Activated naive CD4-positive, alpha-beta T cell treated with anti-CD3 and anti-CD28 coated beads, Interleukin-2, amount 50 U/mL, for 16 hours (primary cell): ENCODE measurements at places on chromosomes 13 and 19.

DNA sequence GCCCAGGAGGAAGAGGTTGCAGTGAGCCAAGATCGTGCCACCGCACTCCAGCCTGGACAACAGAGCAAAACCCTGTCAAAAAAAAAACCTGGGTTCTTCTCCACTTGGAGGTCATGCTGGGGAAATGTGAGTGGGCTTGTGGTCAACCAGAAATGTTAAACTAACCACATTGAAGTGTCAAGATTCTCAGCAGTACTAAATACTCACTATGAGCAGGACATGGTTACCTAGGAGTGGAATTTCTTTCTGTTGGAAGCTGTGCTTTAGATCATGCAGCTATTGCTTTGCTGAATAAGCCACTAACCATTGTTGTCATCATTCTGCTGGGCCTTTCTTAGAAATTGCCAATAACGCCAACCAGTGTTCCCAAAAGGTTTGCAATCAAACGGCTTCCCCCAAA, 253.3 kb upstream of the TSHZ3 start:
- no peak for DNase-seq

DNA sequence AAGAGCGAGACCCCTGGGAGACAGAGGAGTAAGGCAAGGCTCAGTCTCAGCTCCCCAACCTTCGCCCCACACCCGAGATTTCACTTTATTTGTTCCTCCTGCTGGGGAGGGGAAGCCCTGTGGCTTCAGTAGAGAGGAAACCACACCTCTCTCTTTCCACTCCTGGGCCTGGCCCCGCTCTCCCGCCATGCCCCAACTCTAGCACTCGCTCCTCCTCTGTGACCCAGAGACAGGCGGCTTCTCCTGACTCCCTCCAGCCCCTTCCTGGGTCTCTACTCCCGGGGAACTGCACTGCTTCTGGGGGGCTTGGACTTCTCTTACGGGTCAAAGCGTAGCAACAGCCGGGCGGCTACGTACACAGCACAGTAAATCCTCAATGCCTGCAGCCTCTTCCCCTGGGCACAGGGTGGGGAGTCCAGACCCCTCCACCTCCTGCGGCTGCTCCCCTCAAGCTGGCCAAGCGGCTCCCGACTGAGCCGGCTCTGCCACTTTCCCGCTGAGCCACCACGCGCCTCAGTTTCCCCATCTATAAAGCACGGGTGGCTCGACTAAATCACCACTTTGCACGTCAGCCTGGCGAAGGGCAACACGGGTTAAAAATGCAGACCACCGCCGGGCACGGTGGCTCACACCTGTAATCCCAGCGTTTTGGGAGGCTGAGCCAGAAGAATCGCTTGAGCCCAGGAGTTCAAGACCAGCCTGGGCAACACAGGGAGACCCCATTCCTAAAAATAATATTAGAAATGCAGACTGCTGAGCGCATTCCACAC, 1.4 kb downstream of the RNF126 start:
- peak; percentile 62 for DNase-seq

- DNase-seq = no peak
Measured at GRCh38 chr13:42369071-42369797, 97.3 kb downstream of the AKAP11 start.

DNA sequence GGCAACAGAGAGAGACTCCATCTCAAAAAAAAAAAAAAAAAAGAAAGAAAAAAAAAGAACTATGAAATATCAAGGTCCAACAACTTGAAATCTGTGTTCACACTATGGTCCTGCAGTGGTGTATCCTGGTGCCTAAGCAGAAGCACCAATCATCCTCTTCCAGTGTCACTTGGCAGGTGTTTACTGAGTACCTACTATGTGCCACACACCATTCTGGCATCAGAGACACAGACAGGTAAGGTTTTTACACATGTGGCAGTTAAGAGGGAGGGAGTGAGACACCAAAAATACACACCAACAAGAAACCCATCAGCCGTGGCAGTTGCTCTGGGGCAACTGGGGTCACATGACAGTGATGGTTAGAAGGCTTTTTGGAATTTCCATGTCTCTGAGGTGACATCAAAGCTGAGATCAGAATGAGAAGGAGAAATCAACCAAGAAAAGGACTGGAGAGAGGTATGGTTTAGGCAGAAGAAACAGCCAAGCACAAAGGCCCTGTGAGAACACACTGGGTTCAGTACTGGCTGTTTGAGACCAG, 17.6 kb downstream of the PBX4 start:
- DNase-seq = no peak

DNA sequence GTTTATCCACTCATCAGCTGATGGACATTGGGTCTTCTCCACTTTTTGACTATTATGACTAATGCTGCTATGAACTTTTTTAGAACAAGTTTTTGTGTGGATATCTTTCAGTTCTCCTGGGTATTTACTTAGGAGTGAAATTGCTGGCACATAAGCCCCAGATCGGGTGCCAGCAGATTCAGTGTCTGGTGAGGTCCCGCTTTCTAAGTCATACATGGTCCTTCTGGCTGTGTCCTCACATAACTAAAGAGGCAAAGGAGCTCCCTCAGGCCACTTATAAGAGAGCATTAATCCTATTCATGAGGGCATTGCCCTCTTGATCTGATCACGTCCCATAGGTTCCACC, 600 bp upstream of the ZNF226 start:
- no peak for DNase-seq

GRCh38 chr13:90238413-90238812, 1109.1 kb upstream of the MIR17HG start:
- DNase-seq = no peak

DNA sequence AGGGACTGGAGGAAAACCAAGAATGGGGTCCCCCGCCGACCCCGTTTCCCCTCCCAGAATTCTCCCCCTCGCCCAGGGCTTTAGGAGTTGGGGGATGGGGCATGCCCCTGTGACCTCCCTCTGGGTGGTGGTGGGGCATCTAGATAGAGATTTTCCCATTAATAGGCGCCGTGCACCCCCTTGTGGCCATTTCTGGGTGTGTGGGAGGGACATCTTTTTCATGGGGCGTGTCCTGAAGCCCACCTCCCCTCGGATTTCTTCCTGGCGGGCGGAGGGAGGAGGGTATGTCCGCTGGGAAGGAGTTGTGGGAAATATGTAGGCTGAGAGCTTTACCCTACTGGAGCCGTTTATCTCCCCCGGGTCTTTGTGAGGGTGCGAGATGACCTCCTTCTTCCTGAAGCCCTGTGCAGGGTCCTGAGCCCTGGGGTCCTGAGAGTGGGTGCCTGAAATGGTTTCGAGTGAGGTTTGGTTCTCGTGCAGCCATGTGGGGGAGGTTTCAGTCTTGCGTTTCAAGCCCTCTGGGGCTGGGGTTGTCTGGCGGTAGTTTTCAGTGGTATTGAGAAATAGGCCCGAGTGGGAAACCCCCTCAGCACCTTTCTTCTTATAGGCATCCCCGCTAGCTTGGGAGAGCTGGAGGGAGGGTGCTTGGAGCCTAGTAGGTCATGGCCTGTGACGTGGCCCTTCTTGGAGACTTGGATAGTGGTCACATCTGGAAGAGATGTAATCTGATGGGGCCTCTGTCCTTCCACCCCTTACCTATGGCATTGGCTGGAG, 1.0 kb downstream of the PRMT1 start:
- DNase-seq = peak; percentile 85

GRCh38 chr19:46856062-46857022, 4.5 kb upstream of the ARHGAP35 start:
- DNase-seq = peak; percentile 93

DNA sequence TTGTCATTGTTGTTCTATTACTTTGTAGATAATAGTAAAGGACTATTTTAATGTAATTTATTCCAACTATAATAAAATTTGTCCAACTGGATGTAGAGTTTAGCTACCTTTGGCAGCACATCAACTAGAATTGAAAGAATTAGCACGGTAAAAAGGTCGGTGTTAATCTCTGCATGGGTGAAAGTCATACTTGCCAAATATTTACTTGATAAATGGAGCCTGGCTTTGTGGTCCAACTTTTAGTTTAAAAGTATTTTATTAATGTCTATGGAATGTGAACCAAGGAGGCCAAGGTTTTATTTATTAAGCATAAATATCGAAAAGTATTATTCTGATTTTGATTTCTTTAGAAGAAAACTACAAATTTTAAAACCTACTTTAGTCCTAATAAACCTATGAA, 1389.0 kb downstream of the PCDH9 start:
- no peak for DNase-seq
